SJCRH30 (cell line): ENCODE measurements at places on chromosomes 4 and X. TPM values are rescaled to one million over a fixed set of nuclear protein-coding genes. Genes with fewer than 3 reads are reported as not detected.

Gene PPBP
- not detected in 2 replicates for total RNA-seq

Gene CWH43
- not detected in 2 replicates for total RNA-seq

Gene SSX1
- not detected in 2 replicates for total RNA-seq

Gene MTTP
- total RNA-seq = 0.20 TPM in 1 of 2 replicates, not detected in the other

Gene MGAT4D
- not detected in 2 replicates for total RNA-seq

Gene ZFP42
- total RNA-seq = not detected in 2 replicates

- DNase-seq = no peak
Measured at GRCh38 chr4:147547314-147548056, 66.6 kb downstream of the EDNRA start.

- DNase-seq = no peak
Measured at GRCh38 chr4:164828955-164829354, 48.0 kb upstream of the APELA start.

GRCh38 chr4:84737656-84738055 is 154.7 kb downstream of the CDS1 start:
- no peak for DNase-seq

GRCh38 chrX:134551376-134552048 is 91.5 kb downstream of the HPRT1 start:
- peak; percentile 22 for DNase-seq

- DNase-seq = no peak
Measured at GRCh38 chrX:122816288-122816687, 367.8 kb upstream of the GRIA3 start.
